ENCODE measurements at places on chromosomes 5 and 9. TPM values are rescaled to one million over a fixed set of nuclear protein-coding genes. Genes with fewer than 3 reads are reported as not detected.

PTGER4 gene
- 2.1 TPM for total RNA-seq

ECSCR gene
- 0.63 TPM for total RNA-seq

- DNase-seq = no peak
Measured at GRCh38 chr5:146199176-146199815, 4.1 kb upstream of the RBM27 start.

TERT gene
- total RNA-seq = 0.72 TPM

RANBP17 gene
- 5.5 TPM for total RNA-seq

FBN2 gene
- 8.9 TPM for total RNA-seq

DNA sequence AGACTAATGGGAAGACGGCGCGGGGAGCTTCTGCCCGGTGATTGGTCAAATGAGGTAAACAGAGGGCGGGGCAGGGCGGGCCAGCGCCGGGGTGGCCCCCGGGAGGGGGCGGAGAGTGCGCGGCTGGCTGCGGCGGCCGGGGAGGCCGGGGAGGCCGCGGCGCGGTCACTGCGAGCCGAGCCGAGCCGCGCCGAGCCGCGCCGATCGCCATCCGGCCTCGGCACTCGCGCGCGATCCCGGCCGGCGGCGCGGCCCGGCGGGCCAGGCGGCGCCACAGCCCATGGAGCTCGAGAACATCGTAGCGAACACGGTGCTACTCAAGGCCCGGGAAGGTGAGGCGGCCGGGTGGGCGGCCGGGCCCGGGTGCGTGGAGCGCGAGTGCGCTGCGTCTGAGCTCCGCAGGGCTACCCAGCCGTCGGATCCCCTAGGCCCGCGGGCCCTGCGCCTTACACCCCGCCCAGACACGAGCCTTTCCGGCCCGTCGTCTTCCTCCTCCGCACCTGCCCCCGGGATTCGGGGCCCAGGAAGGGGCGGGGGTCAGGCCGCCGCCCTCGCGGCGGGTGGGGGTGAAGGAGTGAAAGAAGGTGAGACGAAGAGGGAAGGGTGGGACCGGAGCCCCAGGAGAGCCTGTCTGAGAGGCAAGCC, at the start of gene GRK6:
Gene GRK6, plus strand, starts transcription at position 111 of the 645 bp plus-strand sequence. Its CDS starts 170 bp downstream, at position 281.
- DNase-seq = peak; percentile 68

GPX3 gene
- total RNA-seq = 2.3 TPM

GRCh38 chr5:68408345-68408871, 192.9 kb downstream of the PIK3R1 start:
- no peak for DNase-seq

GRCh38 chr5:83246071-83246470, 168.7 kb downstream of the XRCC4 start:
- DNase-seq = no peak

GRCh38 chr9:94135222-94135621, 51.0 kb downstream of the PTPDC1 start:
- no peak for DNase-seq

GRCh38 chr5:93704996-93705395, 36.4 kb downstream of the POU5F2 start:
- DNase-seq = no peak

HMMR gene
- 102 TPM for total RNA-seq

- peak; percentile 87 for DNase-seq
Measured at GRCh38 chr5:169745441-169746146, 108.5 kb downstream of the DOCK2 start.

- DNase-seq = no peak
Measured at GRCh38 chr5:154862766-154863165, 4.3 kb downstream of the CNOT8 start.

DNA sequence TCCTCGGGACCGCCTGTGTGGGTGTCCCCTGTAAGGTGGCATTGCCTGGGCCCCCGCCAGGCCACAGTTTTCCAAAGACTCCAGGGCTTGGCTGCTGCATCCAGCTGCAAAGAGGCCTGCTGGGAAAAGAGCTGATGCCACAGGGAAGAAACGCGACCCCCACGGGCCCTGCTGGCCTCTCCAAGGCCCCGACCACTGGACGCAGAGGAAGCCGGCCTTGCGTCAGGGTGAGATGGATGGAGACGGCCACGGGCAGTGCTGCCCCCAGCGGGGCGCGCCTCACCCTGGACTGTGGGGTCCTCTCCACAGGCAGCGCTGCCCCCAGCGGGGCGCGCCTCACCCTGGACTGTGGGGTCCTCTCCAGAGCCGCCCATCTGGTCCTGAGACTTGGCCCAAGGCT, 21.3 kb upstream of the SLC6A19 start:
- DNase-seq = no peak

GRCh38 chr9:96875461-96876142, 21.3 kb upstream of the ZNF782 start:
- DNase-seq = peak; percentile 42

ENTREP1 gene
- not detected for total RNA-seq

NSUN2 gene
- 90.4 TPM for total RNA-seq

GRCh38 chr5:139817362-139817761, 21.8 kb downstream of the PSD2 start:
- no peak for DNase-seq

DNA sequence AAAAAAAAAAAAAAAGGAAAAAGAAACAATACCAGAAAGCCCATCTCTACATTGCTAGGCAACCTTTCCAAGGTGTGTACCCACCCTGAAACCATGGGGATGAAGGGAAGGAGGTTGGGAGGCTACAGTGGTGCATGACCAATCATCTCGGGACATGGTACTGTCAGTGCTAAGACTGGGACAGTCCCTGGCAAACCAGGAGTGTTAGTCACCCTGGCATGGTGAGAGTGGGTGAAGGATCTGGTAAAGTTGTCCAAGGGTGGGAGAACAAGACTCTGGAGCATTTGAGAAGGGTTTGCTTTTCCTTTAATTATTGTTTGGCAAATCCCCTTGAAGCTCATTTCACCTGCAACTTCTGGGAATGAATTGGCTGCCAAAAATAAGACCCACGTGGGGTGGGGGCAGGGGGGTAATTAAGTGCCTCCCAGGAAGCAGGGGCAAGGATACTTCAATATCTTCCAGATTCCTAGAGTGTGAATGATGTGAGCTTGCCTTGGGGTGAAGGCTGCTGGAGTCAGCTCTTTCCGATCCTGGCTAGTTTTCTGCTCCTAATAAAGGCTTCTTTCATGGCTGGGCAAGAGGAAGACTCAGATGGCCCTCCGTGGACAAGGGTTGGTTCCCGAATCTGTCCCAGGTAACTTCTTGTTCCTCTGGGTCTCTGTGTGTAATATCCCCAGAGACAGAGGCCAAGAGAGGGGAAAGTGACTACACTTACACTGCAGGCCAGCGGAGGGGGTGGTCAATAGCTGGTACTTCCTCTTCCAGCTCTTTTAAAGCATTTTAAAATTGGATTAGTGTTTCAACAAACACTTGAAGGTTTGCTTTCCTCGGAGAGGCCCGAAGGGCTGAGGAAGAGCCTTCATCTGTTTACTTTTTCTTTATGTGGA, 61.6 kb upstream of the SPRY4 start:
- peak; percentile 62 for DNase-seq

- DNase-seq = no peak
Measured at GRCh38 chr5:96919754-96920197, 16.1 kb upstream of the LNPEP start.

NR4A3 gene
- not detected for total RNA-seq

- no peak for DNase-seq
Measured at GRCh38 chr5:158534203-158534602, 565.5 kb downstream of the EBF1 start.

GRCh38 chr5:168176251-168176650, 115.2 kb upstream of the WWC1 start:
- no peak for DNase-seq

RANBP3L gene
- total RNA-seq = not detected

GRCh38 chr5:148141645-148142044, 26.7 kb upstream of the SPINK14 start:
- DNase-seq = no peak

DNA sequence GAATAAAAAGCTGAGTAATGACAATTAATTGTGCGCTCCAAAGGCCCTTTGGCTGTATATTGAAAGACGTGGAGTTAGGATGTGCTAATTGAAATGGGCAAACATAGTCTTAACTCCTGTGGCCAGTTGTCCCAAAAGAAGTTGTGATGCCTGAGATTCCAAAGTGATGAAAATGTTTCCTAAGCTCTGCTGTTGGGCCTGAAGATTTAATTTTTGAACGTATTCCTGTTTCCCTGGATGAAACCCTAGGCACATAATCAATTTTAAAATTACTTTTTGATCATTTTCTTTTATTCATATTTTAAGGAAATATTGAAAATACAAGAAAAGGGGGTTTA, 87.9 kb downstream of the PRDM6 start:
- no peak for DNase-seq

DNA sequence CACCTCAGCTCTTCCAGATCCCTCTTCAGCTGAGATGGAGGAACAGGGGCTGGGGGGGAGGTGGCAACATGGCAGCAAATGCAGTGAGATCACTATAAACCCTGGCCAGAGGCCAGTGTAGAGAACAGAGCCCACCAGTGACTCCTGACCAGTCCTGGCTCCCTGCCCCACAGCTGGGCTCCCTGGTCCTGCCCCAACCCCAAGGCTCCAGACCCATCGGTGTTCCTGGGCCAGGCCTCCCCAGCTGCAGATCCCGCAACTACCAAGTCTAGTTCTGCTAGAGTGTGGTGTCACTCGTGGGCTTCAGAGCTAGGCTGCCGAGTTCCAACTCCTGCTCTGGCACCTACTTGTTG, 16.8 kb downstream of the AKNA start:
- DNase-seq = no peak

- DNase-seq = peak; percentile 41
Measured at GRCh38 chr5:160507221-160507721, 85.6 kb downstream of the PTTG1 start.

DNA sequence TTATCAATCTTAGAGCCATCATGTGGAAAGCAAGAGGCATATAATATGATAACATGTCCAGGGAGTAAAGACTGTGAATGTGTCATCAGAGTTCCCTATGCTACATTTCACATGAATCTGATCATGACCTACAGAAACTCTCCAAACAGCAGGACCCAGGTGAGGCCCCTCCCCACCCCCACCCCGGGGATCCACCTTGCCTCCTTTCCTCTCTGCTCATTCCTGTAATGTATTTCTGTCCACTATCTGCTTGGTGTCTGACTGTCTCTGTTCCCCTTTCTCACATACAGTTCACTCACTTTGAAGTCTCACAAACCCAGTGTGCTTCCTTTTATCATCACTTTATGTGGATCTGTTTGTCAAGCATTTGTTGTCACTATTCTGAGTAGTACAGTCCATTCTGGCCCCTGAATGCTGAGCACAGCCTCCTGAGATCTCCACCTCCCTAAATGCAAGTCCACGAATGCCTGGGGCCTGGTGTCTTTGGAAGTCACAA, 76.4 kb upstream of the SMARCA2 start:
- no peak for DNase-seq

- DNase-seq = no peak
Measured at GRCh38 chr9:128916204-128916603, 4.6 kb upstream of the PHYHD1 start.

TMEM174 gene
- not detected for total RNA-seq

All from MG63 (cell line).